NCI-H187 treated with DMSO at 0.1 percent for 48 hours (cell line): ENCODE measurements at places on chromosomes 1 and 21.

DNA sequence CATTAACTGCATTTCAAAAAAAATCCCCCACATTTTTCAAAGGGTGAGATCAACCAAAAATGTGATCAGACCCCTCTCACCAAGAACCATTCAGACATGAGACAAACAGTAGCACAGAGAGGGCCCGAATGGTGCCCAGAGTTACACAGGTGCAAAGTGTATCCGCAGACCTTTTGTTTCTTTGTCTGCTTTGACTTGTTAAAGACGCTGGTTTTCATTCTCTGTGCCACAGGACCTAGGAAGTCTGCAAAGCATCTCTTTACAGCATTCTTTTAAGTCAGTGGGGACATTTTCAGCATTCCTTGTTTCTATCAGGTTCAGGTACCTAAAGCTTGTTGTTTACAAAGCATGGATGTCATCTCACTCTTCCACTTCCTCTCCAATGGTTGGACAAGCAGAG is 87.2 kb upstream of the MAP1LC3C start:
- no peak for DNase-seq

DNA sequence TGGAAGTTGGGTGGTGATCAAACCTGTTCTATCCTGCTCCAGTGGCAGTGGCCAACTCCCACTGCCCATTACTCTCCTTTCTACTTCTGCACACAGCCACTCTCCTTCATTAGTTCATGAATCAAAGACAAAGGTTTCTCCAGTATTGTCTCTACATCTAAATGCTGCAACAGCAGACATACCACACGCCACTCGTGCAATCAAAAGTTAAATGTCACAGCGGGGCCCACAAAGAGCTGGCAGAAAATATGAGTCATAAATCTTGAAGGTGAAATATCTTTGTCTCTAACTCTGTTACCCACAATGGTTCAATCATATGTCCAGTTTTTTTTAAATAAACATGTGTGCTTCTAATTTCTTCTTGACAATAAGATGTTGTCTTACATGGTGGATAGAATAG is 13.3 kb downstream of the APCS start:
- no peak for DNase-seq

- DNase-seq: no peak
These were observed 161.3 kb downstream of the TSEN15 start for GRCh38 chr1:184212649-184213314.

GRCh38 chr1:116871779-116872146 is 38.0 kb upstream of the PTGFRN start:
- no peak for DNase-seq

- no peak for DNase-seq
These were observed 97.9 kb upstream of the RAB3GAP2 start for GRCh38 chr1:220370041-220370700.

- no peak for DNase-seq
These were observed 22.4 kb upstream of the ZBTB18 start for GRCh38 chr1:244028701-244029100.

DNA sequence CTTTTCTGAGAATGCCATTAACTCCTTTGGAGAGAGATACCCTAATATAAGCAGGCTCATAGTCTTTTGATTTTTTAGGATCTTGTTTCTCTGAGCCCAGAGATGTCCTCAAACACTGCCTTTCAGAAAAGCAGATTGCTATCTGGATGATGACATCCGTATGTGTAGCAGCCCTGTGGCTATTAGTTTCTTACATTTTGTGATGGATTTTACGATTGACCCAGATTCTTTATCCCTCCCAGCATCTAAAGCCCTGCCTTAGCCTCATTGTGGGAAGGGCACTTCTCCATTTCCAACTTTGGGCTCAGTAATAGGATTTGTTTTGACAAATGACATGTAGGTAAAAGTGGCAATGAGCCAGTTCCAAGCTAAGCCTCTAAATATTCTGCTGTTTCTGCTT is 300.3 kb downstream of the TTLL7 start:
- DNase-seq: no peak

DNA sequence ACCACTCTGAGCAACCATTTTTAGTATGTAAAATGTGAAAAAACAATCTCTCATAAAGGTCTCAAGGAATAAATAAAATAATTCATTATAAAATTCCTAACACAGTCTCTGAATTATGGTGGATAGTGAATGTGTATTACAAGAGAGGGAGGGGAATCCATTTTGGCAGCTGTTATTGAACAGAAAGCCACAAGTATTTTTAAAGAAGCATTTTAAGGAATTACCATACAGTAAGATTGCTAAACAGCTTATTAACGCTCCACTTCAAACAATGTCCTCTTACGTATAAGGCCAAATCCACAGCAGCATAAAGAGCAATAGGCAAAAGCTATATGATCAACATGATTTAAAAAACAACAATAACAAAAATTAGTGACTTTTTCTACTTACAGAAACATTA is 18.4 kb downstream of the PIGK start:
- no peak for DNase-seq

DNA sequence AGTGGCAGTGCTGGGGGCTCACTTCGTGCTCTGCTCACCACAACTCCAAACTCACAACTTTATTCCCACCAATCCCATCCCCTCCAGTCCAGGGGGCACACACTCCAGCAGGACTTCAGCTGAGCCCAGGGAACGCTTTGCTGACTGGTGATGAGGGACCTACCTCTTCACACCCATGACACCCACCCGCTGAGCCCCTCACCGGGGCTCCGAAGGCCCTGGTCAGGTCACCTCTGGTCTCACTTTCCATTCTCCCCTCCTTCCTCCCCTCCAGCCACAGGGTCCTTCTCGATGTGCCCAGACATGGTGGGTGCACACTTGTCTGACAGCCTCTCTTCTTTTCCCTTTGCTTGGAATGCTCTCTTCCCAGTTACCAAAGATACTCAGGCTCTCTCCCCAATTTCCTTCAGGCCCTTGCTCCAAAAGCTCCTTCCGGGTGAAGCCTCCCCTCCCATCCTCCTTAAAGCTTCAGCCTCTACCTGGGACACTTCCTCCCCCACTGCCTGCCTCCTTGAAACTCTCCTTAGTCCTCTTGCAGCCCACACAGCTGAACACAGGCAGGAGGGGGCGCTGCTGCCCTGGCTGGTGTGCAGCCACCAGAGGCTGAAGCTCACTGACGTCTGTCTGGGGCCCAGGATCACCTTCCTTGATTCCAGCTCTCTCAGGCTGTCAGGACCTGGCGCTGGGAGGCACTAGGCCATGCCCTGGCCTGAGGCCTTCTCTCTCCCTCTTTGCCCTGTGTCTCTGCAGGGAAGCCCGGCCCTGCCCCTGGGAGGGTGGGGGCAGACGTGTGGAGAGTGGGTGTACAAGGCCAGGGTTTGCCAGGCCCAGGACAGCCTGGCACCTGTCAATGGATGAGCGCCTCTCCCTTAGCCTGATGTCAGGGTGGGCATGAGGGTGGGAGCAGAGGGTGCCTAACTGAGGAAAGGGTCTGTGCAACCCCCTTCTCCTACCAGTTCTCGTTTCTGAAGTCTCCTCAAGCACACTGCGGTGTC is 1.6 kb downstream of the KCNE1 start:
- DNase-seq: no peak

- no peak for DNase-seq
These were observed 109.4 kb downstream of the KIF26B start for GRCh38 chr1:245264226-245264625.

DNA sequence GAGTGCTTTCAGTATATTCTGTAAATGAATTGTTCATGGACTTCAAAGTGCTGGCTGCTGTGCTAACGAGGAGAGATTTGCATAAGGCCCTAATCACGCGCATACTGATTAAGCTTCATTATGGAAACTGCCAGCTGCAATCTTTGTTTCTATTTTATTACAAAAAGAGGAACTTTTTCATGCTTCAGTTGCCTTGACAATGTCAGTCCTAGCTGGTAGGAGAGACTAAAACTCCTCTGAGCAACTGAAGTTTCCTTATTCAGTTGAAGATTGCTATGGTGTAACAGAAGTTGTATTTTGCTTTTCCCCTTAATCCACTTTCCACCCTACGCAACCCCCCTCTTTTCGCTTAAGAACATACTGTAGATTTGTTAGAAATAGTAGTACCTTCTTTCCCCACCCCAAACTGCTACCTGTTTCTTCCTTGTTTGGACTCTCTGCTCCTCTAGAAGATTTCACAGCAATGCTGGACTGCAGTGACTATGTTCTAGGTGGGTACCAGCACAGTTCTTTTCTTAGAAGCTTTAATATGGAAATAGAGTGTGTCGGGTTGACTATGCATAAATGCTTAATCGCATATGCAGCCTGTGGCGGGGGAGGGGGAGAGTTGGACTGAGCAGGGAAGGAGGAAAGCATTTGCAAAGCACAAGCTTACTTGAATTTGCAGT is 108.3 kb downstream of the POU2F1 start:
- DNase-seq: no peak
